Colonic mucosa (tissue), 4 donors: ENCODE measurements at places on chromosomes 5 and 9.

GRCh38 chr5:179143446-179143845 lies 83.3 kb downstream of the ZNF354C start:
- no peak for DNase-seq

- no peak for DNase-seq
Observed at GRCh38 chr5:179142434-179143198, 82.4 kb downstream of the ZNF354C start.

GRCh38 chr9:110537841-110538646 lies 41.5 kb downstream of the SVEP1 start:
- DNase-seq = no peak

DNA sequence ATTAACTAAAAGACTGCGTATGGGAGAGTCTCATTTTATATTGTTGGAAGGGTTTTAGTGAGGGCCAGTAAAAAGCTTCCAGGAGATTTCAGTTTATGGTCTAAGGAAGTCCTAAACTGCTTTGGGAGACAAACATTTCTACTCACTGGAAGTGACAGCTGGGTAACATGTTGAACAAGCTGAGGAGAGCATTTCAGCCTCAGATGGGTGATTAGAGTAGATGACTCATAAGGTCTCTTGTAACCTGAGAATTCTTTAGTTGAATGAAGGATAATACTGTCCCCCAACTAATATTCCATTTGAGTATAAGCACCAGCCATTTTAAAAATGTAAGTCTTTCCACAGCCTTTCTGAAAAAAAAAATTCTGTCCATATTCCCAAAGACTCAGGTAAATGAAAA lies 218.0 kb upstream of the C9orf72 start:
- DNase-seq = no peak

DNA sequence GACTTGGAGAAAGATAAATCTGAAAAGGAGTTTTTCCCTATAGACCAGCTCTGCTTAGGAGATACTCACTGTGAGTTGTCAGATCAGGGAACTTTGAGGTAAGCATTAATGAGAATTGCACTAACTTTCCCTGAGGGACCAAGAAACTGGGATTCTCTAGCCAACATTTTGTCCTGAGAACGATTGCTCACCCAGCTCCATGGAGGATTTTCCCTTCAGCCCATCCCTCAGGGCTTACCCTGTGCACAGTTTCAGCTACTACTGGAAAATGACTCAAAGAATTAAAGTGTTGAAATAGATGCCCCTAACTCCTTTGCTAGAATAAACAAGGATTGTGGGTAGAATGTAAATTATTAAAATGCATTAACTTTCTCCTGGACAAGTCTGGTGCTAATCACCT lies 237.2 kb upstream of the IL12B start:
- no peak for DNase-seq
